Pulmonary artery endothelial cell (primary cell): ENCODE measurements at places on chromosomes 5 and 9. TPM values are rescaled to one million over a fixed set of nuclear protein-coding genes. Genes with fewer than 3 reads are reported as not detected.

GRCh38 chr9:27633764-27634163, 60.5 kb upstream of the C9orf72 start:
- no peak for DNase-seq

DNA sequence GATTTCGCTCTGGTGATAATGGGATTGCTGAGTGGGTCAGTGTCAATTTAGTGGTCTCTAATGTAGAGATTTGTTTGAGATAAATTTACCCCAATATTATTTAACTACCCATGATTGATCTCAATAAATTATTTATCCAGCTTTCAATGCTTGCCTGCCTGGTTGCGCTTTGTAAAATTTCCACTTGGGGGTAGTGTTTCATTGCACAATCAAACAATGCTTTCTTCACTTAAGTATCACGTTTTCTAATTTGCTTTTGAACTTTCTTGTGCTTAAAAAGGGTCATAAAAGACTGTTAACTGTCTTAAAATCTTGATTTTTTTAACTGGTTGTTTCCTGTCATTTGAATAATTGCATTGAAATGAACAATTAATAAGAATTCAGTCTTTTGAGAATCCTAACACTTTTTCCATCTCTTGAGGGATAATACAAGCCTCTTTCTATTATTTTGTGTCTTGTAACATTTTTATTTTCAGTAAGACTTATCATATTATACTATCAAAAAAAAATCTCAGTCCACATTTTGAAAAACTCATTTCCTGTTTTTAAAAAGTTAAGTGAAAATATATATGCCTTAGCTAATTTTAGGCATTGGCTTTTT, 18.7 kb downstream of the HSD17B4 start:
- peak; percentile 2 for DNase-seq

GRCh38 chr9:95102572-95102971, 214.9 kb downstream of the FANCC start:
- no peak for DNase-seq

DNA sequence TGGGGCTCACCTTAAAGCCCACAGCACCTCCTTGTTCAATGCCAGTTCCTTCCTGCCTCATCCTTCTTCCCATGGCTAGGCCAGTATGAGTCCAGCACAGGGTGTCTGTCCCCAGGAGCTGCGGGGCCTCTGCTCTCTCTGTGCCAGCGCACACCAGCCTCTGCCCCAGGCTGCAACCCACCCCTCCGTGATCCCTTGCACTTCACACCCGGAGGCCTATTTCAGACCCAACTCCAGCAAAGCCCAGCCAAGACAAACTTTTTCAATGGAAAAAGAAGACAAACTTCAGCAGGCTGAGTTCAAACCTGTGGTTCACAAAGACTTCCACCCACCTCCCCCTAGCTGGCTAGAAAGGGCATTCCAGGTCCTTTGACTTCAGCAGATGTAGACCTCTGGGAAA, 56.2 kb upstream of the OTULINL start:
- DNase-seq: no peak

GRCh38 chr9:96532173-96532572, 82.2 kb downstream of the HABP4 start:
- DNase-seq: no peak

DNA sequence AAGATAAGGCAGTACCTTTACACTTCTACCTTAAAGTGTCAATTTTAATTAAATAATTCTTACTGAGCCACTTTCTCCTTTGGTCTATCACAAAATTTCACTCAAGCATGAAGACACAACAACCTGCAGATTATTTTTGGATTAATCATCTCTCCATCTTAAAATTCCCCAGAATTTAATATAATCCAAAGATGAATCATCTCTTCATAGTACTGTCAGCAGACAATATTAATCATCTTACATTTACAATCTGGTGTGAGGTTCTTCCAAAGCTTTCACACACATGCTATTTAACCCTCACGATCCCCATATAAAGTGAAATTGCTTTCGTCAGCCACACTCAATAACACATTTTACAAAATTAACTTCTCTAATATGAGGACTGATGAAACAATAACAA, 43.0 kb downstream of the LHFPL2 start:
- DNase-seq: no peak

GRCh38 chr5:150781706-150782614, 3.4 kb downstream of the SMIM3 start:
- no peak for DNase-seq

EGFLAM gene
- total RNA-seq: 0.53 and 0.59 TPM in 2 replicates

HRH2 gene
- 0.26 TPM in 1 of 2 replicates, not detected in the other for total RNA-seq

DNA sequence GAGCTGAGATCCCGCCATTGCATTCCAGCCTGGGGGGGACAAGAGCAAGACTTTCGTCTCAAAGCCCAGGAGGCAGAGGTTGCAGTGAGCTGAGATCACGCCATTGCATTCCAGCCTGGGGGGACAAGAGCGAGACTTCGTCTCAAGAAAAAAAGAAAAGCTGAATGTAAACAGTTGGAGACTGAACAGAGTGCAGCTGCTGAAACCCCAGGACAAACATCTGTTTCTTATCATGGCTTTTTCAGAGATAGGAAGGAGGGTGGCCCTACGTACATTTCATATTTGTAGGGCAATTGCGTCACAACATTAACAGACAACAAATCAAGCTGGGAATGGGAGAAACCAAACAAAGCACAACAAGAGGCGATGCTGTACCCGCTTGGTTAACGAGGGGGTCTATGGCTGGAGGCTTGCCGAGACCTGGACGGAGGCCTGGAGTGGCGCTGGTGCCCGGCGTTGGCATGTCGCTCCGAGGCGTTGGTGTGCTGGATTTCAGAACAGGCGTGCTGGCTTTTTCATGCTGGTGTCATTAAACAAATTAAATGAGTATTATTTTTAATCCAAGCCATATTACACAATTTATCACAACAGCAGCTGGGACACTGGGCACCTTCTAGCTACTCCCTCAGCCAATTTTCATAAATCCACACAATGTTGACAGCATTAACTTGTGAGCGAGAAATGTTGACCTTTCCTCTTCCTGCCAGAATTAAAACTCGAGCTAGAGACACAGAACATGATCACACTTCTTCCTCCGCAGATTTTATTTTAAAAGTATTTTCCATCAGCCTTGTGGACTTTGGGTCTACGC, 76.1 kb downstream of the TLE1 start:
- no peak for DNase-seq

GRCh38 chr5:66829826-66830225, 233.6 kb downstream of the MAST4 start:
- peak; percentile 90 for DNase-seq

DNA sequence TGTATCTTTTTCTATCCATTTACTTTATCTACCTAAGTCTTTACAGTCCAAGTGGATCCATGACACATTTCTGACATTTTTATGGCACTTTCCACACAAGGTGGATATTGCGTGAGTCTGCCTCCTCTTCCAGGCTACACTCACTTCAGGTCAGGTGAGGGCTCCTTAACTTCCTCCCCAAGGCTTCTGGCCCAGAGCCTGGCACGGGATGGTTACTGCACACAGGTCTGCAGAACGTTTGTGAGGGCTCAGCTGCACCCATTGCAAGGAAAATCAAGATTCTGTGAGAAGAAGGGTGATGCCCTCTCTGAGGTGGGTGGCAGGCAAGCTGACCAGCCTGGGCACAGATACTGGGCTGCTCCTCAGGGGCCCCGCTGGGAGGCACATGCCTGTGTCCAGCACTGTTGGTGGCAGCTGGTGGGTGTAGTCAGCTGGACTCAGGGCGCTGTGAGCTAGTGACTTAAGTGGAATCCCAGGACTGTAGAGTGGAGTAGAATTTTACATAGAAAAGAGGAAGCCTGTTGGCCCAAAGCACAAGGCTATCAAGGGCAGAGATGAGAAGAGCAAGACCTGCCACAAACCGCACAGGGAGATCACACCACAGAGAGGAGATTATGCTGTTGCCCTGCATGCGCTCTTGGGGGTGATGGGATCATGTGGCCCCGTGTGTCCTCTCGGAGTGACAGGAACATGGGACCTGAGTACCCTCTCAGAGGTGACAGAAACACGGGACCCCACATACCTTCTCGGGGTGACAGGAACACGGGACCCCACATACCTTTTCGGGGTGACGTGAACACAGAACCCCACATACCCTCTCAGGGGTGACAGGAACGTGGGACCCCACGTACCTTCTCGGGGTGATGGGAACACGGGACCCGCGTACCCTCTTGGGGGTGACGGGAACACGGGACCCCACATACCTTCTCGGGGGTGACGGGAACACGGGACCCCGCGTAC, 21.3 kb downstream of the AHRR start:
- DNase-seq: no peak

BARX1 gene
- total RNA-seq: not detected in 2 replicates

DNA sequence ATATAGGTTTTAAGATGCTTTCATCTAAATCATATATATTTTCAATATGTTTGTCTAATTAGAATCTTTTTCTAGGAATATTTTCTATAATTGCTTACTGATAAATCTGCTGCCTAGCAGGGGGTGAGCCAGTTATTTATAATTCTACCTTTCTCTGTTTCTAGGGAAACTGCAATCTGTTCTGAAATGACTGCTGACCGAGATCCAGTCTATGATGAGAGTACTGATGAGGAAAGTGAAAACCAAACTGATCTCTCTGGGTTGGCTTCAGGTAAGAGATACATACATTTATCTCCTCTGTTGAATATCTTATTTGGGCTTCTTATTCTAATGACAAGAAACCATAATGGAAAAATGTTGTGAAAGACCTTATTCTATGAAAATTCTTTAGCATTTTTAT, 127.3 kb downstream of the XRCC4 start:
- DNase-seq: no peak

- DNase-seq: no peak
These were observed 13.7 kb downstream of the IRX4 start for GRCh38 chr5:1868886-1869475.

DNA sequence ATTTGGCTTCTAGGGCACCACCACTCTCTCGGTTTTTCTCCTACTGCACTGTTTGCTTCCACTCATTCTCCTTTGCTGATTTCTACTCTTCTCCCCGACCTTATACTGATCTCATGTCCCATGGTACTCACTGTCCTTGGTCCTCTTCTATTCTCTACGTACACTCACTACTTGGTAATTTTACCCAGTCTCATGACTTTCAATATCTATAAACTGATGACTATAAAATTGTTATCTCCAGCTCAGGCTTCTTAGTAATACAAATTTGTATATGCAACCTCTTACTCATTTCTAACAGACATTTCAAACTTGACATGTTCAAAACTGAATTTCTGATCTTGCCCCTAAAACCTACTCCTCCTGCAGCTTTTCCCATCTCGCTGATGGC, 4.1 kb downstream of the RAPGEF6 start:
- DNase-seq: no peak

TTC39B gene
- 4.4 and 5.2 TPM in 2 replicates for total RNA-seq

DNA sequence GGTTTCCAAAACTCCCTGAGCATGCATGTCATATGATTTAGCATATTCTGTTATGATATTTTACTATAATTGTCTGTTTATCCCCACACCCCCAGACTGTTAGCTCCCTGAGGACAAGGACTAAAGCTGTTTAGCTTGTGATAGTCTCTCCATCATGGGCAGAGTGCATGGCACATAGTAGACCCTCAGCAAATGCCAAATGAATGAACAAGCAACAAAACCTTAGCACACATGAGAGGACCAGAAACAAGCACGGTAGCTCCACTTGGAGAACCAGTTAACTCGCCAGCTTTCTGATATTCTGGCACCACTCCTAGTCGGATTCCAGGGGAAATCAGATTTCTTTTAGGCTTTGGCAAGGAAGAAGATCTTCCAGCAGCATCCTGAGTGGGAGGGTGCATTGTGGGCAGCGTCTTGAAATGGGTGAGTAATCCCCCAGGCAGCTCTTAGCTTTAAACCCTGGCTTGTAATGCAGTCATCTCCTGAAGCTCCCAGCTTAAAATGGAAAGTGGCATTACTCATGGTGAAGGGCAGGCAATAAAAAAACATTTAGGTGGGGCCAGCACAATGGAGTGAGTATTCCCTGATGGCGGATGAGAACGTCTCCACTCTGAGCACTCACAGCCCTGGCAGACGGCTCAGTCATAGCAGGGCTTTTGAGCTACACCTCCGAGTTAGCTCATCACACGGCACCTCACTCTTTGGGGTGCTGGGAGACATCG, 41.1 kb downstream of the FGF1 start:
- DNase-seq: peak; percentile 89

ZNF454 gene
- 0.40 and 0.92 TPM in 2 replicates for total RNA-seq

DNA sequence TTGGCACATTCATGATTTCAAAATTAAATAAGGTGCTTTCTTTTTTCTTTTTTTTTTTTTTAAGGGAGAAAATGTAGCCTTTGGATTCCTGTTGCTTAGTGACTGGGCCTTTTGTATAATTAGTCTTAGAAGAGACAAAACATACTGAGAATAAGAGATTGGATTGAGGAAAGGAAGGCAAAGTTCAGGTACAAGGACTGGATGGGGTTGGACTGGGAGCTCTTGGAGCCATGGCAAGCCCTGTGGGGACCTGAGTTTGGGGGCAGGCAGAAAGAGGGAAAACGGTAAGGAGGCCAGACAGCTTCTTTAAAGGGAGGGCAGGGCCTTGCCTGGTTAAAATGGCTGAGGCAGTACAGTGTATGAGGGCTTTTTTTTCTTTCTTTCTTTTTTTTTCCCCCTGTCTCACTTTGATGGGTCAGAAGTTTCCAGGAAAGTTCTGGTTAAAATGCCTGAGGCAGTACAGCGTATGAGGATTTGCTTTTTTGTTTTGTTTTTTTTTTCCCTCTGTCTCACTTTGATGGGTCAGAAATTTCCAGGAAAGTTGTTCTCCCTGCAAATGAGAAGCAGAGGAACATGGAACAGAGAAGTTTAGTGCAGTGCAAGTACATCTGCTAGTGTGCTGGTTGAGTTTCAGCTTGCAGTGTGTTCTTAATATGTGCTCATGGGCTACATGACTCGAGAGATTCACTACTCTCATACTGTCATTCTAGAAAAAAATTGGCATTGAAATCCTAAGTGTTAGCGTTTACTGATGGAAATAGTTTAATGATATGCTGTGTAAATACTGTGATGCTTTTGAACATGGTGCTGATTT, 16.8 kb downstream of the SNX18 start:
- no peak for DNase-seq

DNA sequence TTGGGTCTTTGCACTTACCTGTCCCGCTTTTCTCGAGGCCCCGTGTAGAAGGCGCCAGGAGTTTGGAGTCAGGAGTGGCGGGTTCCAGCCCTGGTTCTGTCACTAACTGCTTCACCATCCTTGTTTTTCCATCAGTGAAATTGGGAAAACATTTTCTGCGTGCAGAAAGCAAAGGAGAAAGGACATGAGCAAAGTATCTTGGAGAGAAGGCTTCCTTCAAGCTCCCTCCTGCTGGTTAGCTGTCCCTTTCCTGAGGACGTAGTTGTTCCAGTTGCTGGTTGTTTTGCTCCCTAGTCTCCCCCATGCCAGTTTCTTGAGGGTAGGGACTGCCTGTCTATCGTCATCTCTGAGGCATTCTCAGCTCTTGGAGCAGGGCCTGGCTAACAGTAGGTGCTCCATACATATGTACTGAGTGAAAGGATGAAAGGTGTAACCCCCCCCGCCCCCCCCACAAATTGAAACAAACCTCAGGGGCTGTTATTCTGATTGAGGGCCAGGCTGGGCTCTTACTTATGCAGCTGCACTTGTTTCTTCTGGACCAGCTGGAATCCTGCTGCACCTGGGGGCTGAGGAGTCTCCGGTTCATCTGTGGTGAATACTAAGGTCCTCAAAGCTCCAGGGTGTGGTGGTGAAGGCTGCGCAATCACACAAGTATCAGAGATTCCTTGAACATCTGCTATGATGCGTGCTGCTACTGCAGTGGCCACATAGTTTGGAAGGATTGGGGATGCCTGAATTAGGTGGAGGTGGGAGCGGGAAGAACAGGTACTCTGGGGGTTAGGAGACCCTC, 1.0 kb downstream of the SMIM3 start:
- DNase-seq: no peak
